ENCODE measurements at places on chromosomes 11 and 22.

DNA sequence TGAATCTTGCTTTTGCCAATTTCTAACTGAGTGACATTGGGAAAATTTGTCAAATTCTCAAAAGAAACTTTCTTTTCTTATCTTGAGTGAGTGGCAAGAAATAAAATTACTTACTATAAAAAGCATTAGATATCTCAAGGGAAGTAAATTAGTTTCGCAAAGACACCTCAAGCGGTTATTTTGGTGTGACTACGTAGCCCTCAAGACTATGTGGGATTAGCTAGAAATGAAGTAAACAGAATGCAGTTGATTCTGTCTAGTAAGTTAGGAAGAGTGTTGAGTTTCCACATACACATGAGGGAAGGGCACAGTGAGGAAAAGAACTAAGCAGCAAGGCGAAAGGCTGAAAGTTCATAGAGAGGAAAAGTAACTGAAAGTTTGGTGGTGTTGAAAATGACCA is 28.3 kb upstream of the MS4A6A start:
- no peak for DNase-seq

- no peak for DNase-seq
These were observed 72.8 kb upstream of the MYOD1 start for GRCh38 chr11:17646451-17647145.

DNA sequence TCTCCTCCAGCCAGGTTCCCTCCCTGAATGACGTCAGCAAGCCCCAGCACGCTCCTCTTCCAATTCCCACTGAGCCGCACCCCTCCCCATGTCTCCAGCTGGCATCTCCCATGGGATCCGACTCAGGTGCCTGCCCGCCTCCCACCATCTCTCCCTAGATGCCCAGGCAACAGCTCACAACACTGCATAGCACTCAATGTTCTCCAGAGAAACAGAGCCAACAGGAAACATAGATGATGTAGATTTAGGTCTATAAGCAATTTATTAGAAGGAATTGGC is 532.3 kb downstream of the BRD1 start:
- no peak for DNase-seq

DNA sequence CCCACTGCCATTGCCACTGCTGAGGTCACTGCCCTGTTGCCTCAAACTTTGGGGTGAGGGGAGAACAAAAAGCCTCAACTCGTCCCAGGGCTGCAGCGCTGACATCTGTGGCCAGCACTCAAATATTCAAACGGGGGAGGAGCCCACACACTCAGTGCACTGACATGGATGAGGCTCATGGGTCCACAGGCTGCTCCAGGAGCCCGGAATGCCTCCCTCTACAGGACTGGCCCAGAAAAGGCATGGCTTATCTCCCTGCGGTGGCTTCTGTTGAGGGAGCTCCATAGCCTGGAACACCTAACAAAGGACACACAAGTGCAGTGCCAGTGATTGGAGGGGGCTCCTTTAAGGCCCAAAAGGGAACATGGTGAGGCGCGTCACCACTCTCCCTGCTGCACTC is 341.1 kb upstream of the LUZP2 start:
- no peak for DNase-seq

- no peak for DNase-seq
These were observed 347.2 kb downstream of the TTC28 start for GRCh38 chr22:28332410-28332809.

- DNase-seq, result no peak
These were observed 640 bp upstream of the KCNA4 start for GRCh38 chr11:30017445-30017895.

DNA sequence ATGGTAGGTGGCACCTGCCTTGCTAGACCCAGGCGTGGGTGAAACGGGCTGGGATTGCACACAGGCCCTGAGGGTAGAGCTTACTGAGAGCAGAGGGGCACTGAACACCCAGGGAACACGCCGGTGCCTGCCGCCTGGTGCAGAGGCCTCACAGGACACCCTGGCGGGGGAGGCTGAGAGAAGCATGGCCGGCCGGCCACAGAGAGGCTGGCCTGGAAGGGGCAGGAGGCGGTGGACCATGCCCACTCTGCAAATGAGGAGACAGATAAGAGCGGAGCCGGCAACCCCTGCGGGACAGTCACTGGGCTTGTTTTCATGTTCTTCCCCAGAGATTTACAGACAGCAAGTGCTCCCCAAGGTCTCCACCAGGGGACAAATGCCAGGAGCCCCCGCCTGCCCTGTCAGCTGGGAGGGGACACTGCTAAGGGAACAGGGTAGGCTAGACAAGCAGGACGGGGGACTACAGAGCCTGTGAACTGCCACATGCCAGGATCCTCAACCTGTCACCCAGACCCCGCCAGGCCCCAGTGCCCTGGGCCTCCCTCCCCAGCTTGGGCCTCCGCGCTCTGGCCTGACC is 38.5 kb upstream of the TCF20 start:
- no peak for DNase-seq

- peak; percentile 28 for DNase-seq
These were observed 57.3 kb upstream of the SORL1 start for GRCh38 chr11:121394785-121395184.

GRCh38 chr11:1382831-1383607 is 6.7 kb upstream of the BRSK2 start:
- DNase-seq, result peak; percentile 47

Measured in NCI-H526 treated with DMSO at 0.1 percent for 48 hours (cell line).